ENCODE measurements at places on chromosomes 4 and X.

DNA sequence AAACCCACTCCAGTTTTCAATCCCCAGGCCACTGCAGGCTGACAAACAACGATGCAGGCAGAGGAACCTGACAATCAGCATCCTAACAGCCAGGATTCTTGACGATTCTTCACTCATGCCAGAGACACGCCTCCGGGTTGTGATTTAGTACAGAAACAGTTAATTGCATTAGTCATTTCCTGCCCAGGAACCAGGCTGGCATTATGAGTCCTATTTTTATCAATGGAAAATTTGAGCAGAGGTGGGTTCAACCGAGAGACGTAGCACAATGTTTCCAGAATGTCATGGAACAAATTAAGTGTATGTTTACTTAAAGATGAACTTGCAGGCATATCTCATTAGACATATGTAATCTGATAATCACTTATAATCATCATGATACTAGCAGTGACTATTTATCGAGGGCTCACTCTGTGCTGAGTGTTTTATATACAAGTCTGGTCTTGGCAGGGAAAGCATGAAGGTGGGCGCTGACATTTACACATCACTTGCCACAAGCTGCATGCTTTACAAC is 159.7 kb downstream of the NSUN7 start:
- no peaks in the 10 kb centered on the region for H3K27me3 ChIP-seq
- DNase-seq: peak; percentile 70

DNA sequence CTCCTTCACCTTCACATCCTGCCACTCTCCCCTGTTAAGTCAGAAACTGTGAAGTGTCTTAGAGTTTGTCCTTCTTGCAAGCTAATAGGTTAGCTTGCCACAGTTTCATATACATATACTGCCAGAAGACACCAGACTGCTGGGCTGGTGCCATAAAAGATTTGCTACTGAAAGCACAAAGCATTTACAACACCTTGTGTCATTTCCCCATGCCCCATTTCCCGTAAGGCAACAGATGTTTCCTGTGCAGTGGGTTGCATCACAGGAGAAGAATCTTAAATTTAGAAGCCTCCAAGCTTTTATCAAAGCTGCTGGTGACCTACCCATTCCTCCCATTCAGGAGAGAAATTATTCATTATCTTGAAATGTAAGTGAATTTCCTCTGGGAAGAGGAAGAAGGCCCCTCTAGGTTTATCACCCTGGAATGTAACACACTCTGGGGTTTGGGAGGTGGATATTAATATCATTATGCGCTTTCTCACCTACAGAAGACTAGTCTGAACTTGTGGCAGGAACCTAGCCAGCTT is 34.5 kb upstream of the RAB33B start:
- no peak overlapping the region for H3K4me3 ChIP-seq
- H3K27me3 ChIP-seq: no peaks in the 10 kb centered on the region
- no peaks in the 10 kb centered on the region for H3K36me3 ChIP-seq
- peak; percentile 92 for DNase-seq
- H3K27ac ChIP-seq: no peak overlapping the region

GRCh38 chr4:141669501-141669900 is 33.1 kb downstream of the IL15 start:
- no peaks in the 10 kb centered on the region for H3K4me1 ChIP-seq
- no peak for DNase-seq
- H3K27ac ChIP-seq: no peak overlapping the region
- H3K36me3 ChIP-seq: no peaks in the 10 kb centered on the region
- no peaks in the 10 kb centered on the region for H3K27me3 ChIP-seq

DNA sequence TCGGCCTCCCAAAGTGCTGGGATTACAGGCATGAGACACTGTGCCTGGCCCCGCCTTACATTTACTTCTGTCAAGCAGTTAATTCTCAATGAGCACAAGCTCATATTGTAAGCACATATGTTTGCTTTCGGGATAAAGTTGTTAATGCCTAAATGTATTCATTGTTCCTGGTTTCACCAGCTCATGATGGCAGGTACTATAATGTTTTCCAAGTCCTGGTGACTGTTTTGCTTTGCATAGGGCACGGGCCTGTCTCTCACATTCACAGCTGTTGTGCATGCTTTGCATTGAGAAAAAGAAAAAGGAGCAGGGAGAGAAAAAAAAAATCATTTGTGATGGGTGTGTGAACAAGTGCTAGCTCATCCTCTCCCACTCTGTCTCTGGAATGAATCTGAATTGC is 661.2 kb upstream of the TENM3 start:
- no peak for DNase-seq
- H3K36me3 ChIP-seq: no peaks in the 10 kb centered on the region
- H3K4me3 ChIP-seq: no peak overlapping the region
- H3K27ac ChIP-seq: no peak overlapping the region
- H3K4me1 ChIP-seq: no peaks in the 10 kb centered on the region
- peaks cover 7% of the 10 kb centered on the region for H3K27me3 ChIP-seq

DNA sequence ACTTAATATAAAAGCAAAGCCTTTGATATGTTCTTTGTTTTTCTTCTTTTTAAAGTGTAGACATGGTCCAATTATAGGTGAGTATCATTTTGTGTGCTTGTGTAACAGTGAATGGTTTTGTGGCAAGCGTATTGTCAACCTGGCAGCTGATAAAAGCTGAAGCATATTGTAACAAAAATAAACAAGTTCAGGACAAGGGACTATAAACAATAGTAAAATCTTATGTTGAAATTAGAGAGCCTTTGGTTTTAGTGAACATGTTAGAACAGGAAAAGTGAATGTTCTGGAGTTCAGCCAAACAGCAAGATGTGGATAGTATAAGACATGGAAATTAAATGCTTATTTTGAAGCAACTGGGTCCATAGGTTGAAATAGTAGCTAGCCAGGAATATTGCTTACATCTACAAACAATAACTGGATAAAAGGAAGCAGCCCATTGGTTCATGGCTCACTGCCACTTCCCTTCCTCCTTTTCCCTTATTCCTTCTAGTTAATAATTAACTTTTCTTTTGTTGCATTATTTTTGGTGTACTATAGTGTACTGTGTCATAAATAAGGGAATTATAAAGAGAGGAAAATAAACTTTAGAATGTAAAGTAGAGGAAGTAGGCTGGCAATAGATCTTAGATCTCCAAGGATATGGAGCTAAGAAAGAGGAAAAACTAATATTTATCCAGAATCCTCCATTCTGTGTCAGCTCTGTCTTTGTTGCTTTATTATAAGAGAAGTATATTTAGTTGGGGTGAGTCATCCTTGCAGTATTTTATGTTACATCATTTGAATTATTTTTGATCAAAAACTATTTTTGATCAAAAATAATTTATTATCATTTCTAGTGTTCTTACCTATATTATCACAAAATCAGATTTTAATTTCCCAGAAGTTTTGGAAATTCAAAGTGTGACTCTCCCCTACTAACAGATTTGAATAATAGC is 65.6 kb downstream of the MRPL1 start:
- peaks cover 13% of the 10 kb centered on the region for H3K4me1 ChIP-seq
- H3K27me3 ChIP-seq: no peaks in the 10 kb centered on the region
- H3K27ac ChIP-seq: no peak overlapping the region
- H3K36me3 ChIP-seq: no peaks in the 10 kb centered on the region
- DNase-seq: peak; percentile 59

Data from cardiac muscle cell (in vitro differentiated cells and primary cell).